ENCODE measurements at places on chromosomes 7 and 10.

DNA sequence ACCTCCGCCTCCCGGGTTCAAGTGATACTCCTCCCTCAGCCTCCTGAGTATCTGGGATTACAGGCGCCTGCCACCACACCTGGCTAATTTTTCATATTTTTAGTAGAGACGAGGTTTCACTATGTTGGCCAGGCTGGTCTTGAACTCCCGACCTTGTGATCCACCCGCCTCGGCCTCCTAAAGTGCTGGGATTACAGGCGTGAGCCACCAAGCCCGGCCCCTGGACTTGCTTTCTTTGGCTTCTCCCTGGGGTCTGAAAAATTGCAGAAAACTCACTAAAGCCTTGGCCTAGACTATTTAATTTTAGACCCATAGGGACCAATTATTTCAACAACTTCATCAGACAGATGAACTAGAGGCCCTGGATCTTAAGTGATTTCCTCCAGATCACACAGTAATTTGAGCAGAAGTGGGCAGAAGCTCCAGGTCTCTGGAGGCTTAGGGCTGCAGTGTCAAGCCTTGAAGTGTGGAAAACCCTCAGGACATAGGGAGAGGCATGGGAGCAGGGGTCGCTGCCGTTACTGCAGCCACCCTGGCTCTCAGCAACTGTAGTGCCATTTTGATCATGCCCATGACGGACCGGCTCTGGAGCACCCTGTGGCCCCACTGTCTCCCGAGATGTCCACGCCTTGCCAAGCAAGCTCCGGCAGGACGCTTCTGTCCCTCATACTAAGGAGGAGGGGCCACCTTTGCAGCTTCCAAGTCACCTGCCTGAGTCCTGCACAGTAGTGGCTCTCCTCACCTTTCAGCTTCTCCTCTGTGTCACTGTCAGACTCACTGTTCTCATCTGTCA, 72.4 kb downstream of the DENND2A start:
- DNase-seq, result no peak

DNA sequence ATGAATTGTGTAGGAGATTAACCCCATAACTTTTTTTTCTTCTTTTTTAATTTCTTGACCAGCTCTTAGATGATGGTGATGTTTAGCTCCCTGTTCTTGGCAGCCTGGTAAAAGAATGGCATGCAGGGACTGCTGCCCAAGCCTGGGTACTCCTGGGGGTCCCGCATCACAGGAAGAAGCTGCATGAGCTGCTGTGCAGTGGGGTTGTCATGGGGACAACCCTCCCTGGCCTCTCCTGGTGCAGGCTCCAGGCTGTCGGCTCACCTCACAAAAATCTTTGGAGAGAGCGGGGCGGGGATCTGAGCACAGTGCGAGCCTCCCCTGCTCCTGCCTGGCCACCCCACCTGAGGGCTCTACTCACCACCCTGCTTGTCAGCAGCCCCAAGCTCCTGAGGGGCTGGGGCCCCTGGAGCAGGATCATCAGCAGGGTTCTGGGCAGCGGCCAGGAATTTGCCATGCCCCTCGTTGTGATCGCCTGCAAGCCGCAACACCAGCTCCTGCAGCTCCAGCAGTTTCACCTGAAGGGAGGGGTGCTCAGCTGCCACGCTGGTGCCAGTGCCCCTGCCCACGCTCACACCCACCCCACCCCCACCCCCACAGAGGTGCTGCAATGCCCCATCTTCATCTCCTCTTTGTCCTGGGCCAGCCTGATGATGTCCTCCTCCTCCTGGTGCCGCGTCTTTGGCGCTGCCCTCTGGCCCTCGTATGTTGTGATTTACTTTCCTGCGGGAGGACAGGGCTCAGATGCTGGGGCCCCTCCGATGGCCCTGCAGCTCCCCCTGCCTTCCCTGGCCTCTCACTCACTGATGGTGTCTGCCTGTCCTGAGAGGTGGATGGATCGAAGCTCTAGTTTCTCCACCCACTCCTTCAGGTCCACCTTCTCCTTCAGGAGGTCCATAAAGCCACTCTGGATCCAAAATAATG, 15.5 kb upstream of the MTPAP start:
- DNase-seq, result no peak

DNA sequence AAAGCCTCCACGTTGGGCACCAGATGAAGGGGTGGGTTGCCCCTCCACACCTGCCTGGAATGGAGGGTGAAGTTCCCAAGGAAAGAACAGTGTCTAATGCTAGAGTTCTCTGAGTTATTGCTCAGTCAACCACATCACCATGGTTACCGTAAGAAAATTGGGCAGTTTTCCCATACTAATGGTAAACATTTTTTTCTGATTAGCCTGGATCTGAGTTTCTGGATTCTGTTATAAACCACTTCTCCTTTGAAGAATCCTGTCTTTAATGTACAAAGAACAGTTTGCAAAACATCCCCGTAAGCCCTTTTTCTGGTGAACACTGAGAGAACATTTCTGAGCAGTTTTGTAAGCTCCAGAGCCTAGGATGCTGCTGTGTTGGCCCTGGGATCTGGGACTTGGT, 45.5 kb downstream of the ABCC2 start:
- no peak for DNase-seq

DNA sequence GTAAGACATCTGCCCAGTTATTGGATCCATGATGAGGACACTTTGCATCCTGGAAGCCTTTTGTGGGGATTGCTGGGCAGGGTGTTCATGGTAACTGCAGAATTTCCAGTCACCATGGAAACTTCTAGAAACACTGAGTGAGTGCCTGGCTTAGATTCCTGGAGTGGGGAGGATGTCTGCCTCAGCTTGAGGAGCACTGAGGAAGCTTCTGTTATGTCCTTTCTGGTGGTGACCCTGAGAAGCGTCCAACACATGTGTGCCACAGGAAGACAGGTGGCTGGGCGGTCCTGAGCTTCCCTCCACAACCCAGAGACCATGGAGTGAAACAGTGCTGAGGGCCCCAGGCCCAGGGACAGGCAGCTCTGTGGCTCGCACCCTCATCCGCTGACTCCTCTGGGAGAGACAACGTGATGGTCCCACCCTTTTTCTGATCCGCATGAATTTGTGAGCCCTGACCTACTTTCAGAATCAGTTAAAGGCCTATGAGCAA, 191.8 kb upstream of the CXCL12 start:
- no peak for DNase-seq

GRCh38 chr10:73922007-73922863, 11.3 kb downstream of the PLAU start:
- no peak for DNase-seq

- no peak for DNase-seq
These were observed 52.0 kb upstream of the ECHDC3 start for GRCh38 chr10:11689945-11690736.

- DNase-seq, result no peak
These were observed 10.0 kb downstream of the HHEX start for GRCh38 chr10:92699518-92700381.

GRCh38 chr7:149239345-149240143, at the start of gene ZNF212:
TSS of gene ZNF212 (plus strand) at chr7:149239651. CDS start at chr7:149239779, 128 bp downstream.
- peak; percentile 75 for DNase-seq

GRCh38 chr10:120369856-120370276, 87.2 kb upstream of the PLPP4 start:
- no peak for DNase-seq

- DNase-seq, result no peak
These were observed 22.8 kb upstream of the ORC5 start for GRCh38 chr7:104230606-104231005.

- no peak for DNase-seq
These were observed 167.0 kb upstream of the PITRM1 start for GRCh38 chr10:3339531-3339950.

DNA sequence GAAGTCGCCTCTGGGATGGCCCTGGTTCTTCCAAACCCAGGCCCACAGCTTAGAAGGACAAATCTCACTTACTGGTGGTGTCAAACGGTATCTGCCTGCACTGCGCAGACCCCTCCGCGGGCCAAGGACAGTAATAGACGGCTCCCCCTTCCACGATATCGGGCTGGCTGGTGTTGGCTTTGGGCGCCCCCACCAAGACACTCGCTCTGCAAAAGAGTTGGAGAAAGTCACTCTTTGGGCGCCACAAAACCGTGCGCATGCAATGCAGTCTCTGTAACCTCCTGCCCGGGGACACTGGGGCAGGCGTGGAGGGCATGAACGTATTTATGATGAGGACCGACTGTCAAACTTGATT, 1.1 kb downstream of the ITGA8 start:
- no peak for DNase-seq

DNA sequence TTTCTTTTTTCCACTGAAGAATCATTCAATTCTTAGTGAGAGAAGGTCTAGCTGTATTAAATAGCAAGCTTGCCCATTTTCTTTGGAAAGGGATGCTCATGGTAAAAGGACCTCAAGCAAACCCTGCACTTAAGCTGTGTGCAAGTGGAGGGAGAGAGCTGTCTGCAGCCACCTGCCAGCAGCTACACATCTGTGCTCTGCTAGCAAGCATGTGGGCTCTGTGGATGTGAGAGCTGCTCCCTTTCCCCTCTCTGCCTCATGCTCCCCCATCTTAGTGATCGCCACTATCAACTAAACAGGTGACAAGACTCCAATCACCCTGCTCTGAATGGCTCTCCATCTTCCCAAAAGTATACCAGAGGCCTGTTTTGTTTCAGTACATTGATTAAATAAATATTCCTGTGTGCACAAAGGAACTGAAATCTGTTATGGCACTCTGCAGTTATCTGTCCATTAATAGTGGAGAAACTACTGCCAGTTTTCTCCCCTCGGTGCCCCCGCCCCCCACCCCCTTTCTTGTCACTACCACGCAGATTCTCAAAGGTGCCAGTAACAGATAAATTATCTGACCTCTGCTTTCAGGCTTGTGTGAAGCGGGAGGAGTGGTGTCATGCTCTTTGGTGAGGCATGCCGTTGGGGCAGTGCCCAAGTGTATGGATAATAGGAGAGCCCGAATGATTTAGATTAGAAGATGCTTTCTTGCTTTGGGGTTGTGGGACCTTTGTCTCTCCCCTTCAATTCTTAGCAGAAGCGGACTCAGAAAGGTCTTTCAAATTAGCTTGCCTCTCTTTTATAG, 26.4 kb downstream of the AUTS2 start:
- no peak for DNase-seq

- DNase-seq, result no peak
These were observed 1.3 kb upstream of the ITPRIP start for GRCh38 chr10:104339469-104340110.

GRCh38 chr10:34185998-34186397, 629.1 kb downstream of the PARD3 start:
- DNase-seq, result no peak

DNA sequence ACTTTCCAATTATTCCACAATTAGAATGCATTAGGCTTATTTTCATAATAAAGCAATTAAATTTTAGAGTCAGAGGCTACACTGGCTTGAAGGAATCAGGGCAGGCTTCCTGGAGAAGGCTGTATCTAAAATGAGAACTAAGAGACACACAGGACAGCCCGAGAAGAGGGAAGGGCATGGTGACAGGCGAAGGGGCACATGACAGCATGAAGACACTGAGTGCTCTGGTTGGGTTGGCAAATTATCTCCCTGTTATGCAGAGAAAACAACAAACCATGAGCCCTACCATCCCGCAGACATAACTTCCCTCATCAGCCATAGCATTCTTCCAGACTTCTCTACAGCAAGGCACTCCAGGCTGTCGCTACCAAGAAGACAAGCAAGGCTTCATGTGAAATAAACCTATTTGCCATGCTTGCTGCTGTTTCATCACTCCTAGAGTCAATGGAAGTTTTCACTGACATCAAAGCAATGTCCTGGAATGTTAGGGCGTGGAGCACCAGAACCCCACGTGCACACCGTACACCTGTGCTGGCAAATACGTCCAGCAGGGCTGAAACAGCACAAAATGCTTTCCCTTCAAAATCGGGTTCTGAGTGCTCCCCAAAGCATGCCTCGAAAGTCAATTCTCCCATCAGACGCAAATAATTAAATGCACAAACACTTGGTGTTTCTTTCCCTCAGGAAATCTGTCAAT, 21.3 kb downstream of the VOPP1 start:
- DNase-seq, result no peak

DNA sequence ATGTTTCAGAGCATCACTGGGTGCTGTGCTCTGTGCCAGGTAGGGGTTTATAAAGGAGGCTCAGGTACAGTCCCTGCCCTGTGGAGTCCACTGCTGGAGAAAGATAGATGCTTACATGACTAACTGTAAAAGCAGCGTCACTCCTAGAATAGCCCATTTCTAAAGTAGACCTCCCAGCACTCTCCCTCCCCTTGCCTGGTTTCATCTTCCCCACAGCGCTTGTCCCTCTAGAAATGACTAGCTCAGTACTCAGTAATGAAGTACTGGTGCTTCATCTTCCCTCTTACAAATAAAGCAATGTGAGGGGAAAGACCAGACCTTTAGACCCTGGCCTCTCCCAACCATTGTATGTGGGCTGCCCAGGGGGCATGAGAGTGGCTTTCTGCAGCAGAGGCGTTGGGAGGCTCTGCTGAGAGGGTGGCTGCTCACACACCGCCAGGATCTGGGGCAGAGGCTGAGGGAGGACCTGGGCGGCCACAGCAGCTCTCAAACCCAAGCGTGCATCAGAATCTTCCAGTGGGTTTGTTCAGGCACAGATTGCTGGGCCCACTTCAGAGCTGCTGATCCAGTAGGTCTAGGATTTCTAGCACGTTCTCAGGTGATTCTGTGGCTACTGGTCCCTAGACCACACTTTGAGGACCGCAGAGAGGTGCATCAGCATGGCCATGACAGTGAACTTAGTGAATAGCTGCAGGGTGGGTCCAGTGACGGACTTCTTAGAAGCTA, 110.3 kb upstream of the ANLN start:
- no peak for DNase-seq

- no peak for DNase-seq
These were observed 32.7 kb downstream of the VWA2 start for GRCh38 chr10:114271779-114272167.

DNA sequence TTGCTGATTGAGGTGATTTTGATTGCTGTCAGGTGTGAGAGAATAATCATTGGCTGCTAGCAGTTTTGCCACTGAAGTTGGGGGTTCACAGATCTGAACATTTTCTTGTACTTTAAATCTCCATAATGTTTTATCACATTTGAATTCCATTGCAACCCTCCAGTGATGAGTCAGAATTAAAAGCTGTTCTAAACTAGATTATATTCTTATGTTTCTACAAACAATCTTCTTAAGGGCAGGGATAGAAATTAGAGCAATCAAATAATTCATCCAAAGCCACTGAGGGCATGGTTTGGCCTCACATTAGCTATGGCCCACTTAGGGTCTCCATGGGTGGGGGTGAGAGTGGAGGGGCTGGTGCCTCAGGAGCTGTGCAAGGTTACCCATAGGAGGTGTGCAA, 53.0 kb upstream of the RPA3 start:
- DNase-seq, result no peak

DNA sequence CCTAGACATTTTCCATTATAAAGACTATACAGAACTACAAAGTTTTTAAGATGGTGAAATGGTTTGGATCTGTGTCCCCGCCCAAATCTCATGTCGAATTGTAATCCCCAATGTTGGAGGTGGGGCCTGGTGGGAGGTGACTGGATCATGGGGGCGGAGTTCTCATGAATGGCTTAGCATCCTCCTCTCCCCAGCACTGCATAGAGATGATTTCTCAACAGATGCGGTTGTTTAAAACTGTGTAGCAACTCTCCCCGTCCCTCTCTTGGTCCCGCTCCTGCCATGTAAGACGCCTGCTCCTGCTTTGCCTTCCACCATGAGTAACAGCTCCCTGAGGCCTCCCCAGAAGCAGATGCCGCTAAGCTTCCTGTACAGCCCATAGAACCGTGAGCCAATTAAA, 1.6 kb downstream of the FAM133B start:
- no peak for DNase-seq

GRCh38 chr10:96791902-96792301, 40.2 kb upstream of the LCOR start:
- DNase-seq, result no peak

- DNase-seq, result no peak
These were observed 40.1 kb downstream of the LYZL2 start for GRCh38 chr10:30589441-30589840.
